ENCODE measurements at places on chromosomes 3 and 15.
A peak's percentile ranks its signal among the peaks of the same experiment; 100 is the strongest.

DNA sequence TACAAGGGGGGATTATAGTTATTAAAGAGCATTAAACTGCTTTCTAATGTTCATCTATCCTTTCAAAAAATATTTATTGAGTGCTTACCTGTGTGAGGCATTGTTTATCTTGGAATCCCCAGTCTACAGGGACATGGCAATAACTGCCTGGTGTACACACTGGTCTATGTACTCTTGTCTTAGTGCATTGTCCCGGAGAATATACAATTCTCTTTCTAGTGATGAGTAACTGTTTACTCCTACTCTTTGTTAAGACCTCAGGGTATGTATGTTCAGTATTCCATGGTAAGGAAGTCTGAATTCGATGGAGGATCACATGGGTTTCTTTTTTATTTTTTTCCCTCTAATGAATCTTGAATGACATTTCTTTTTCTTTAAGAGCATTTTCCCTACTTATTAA lies 772.4 kb upstream of the NR2F2 start:
- DNase-seq = no peak

GRCh38 chr15:49721621-49722020 lies 100.8 kb downstream of the DTWD1 start:
- DNase-seq = no peak

GRCh38 chr3:47314056-47314764 lies 31.5 kb downstream of the KLHL18 start:
- DNase-seq = no peak

DNA sequence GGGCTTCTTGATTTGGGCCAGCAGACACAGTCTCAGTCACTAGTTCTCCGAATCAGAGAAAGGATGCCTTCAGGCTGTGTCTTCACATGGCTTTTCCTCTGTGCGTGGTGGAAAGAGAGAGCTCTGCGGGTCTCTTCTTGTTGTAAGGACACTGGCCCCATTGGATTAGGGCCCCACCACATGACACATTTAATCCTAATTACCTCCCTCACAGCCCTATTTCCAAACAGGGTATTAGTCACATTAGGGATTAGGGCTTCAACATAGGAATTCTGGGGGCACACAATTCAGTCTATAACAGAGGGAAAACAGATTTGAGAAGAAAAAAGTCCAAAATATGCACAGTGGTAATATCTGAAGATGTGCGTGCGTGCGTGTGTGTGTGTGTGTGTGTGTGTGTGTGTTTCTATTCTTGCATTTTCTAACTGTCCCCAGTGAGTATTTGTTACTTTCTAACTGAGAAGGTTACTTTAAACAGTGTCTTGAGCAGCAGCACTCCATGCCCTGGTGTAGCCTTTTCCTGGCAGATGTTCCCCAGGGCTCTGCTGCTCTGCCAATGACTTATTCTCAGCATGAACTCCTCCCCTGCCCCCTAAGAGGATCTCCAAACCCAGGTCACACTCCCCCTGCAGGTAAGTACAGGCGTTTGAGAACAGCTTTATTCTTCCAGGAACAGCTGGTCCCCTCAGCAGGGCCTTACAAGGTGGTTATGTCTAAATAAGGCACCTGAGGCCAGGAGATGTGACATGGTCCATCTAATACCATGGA lies 72.9 kb downstream of the RPL39L start:
- DNase-seq = peak; percentile 22

DNA sequence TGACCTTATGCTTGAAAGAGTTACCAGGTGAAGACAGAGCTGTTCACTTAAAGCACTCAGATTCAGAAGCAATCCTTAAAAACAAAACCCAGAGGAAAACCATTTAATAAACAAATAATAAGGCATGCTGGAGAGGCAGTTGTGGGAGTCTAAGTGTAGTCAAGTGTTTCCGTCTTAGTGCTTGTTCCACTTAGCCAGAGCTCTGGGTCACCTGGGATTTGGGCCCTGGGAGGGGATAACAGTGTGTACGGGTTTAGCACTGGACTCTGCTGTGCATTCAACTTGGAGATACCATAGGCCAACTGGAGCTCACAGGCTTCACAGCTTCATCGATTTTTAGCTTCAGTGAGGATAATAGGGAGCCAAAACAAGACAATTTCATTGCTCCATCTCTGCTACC lies 444.6 kb downstream of the CNTN4 start:
- DNase-seq = no peak

- no peak for DNase-seq
These were observed 11.1 kb downstream of the LRCH3 start for GRCh38 chr3:197801891-197802778.

- DNase-seq = no peak
These were observed 212.6 kb upstream of the PLSCR5 start for GRCh38 chr3:146817704-146818103.

- no peak for DNase-seq
These were observed 38.6 kb downstream of the ATP1B3 start for GRCh38 chr3:141915016-141915415.

DNA sequence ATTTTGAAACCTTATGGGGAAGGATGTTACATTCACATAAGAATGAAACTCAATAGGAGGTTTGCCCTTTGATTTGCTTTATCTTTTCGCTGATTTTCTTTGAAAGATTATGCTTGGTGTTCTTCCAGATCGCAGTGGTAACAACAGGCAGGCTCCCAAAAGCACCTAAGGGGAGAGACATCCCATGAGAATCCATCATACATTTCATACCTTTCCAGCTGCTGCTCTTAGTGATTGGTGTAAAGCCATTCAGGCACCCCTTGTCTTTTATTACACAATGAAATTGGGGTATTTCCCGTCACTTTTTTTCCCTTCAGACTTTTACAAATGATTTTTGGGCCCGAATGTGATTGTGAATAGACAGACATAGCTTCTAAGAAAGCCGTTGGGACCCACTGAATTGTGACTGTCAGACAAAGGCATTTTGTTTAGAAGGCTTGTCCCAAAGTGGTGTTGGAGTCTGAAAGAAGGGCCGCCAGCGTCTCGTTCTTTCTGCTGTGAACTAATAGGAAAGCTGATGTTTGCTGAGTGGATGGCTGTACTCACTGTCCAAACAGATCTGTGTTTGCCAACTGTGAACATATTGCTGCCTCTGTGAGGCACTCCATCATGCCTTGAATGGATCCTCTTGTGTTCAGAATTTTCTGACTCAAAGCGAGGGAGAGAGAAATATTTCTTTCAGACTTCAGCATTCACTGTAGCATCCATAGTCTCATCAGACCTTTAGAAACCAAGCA lies 164.3 kb downstream of the FNDC3B start:
- no peak for DNase-seq

DNA sequence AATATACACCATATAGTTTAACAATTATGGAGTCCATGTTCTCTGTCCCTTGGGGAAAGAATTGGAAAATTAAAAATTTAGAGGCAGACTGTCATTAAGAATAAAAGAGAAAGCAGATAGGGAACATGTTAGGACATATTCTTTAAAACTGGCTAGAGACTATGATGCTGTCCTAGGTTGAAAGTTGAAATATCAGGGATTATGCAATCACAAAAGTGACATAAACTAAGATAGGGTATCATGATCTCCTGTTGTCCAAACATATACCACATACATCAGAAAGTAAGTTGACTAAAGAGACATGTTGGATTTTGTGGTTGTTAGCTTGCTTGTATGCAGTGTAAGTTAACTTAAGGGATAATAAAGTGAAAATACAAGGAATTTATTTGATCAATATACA lies 9.9 kb upstream of the EID1 start:
- no peak for DNase-seq

DNA sequence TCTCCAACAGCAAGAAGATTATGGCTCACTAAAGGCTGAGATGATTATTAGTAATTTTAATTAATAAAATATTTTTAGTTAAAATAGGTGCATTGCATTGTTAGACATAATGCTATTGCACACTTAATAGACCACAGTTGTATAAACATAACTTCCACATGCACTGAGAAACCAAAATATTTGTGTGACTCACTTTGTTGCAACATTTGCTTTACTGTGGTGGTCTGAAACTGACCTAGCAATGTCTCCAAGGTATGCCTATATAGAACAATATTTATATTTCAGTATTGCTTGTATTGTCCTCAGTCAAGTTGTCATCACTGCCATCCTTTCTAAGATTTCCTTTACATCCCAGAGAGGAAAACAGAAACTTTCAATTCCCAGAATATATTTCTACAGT lies 1215.2 kb downstream of the SI start:
- no peak for DNase-seq

- DNase-seq = no peak
These were observed 66.1 kb downstream of the EPHA3 start for GRCh38 chr3:89173546-89173945.

- DNase-seq = no peak
These were observed 56.5 kb downstream of the CLDN1 start for GRCh38 chr3:190265796-190266195.

- DNase-seq = no peak
These were observed 369.0 kb upstream of the CFAP20DC start for GRCh38 chr3:59418836-59419235.

DNA sequence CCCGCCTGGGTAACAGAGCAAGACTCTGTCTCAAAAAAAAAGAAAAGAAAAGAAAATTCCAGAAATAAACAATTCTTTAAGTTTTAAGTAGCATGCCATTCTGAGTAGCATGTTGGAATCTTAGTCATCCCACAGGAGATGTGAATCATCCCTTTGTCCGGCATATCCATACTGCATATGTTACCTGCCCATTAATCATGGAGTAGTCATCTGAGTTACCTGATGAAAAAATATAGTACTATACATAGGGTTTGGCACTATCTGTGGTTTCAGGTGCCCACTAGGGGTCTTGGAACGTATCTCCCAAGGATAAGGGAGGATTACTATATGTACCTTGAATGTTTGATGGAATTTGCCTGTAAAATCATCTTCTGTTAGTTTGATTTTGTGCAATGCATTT lies 6.3 kb upstream of the CCR4 start:
- no peak for DNase-seq

- DNase-seq = no peak
These were observed 1.2 kb downstream of the CTSH start for GRCh38 chr15:78943692-78944091.

DNA sequence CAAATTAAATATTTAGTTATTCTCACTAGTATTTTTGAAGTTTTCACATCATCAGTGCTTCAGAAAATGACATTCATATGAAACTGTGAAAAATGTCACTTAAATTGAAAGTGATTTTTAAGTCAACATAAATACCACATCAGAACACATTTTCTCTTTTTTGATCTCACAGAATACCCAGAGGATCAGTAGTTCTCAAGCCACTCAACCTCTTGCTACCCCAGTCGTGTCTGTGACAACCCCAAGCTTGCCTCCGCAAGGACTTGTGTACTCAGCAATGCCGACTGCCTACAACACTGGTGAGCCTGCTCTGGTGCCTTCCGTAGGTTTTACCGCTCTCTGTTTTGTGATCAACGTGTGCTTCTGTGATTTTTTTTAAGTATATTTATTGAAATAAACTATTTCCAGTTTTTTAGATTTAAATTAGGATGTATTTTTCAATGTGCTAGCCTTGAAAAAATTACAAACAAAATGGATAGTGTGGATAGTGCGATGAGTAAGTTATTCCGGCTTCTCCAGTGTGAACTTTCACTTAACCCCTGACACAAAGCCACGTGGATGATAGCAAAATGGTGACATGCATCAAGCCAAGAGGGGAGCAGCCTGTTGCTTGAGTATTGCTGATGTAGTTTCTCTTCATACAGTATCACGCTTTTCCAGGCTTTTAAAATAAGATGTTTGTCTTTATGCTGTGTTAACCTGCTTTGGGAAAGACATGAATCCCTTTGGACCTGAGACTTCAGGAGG lies 26.5 kb downstream of the LYSMD4 start:
- DNase-seq = no peak

GRCh38 chr3:36894914-36895313 lies 49.9 kb downstream of the TRANK1 start:
- DNase-seq = no peak

DNA sequence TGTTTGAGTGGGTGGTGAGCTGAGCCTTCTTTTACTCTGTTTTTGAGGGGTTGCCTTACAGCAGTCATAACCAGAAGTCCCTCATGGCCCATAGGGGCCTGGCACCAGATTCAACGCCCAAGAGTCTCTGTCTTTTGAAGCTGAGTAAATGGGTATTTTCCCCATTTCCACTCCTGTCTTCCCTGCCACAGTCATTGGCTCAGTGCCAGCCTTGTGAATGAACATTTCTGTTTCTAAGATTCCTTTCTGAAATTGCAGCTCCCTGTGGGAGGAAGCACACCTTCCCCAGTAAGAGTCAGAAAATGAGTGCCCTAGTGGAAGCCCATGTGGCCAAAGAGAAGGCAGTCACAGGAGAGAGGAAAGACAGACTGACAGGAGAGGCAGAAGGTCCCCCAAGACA lies 43.7 kb upstream of the POLR2M start:
- DNase-seq = no peak

DNA sequence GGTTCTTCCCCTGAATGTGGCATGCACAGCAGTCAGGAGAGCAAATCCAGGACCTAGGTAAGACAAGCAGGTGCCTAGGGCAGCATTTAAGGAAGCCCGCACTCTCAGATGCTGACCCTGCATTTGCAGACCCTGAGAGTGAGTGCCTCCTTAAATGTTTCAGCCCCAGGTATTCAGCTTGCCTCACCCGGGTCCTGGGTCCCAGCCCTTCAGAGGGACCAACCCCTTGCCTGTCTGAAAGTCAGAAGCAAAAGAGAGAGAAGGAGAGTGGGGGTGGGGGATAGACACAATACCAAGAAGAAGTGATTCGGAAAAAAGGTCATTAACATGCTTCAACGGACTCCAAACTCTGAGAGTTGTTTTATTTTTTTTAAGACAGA lies 75.0 kb downstream of the MEGF11 start:
- DNase-seq = no peak

- no peak for DNase-seq
These were observed 34.0 kb downstream of the PLEKHO2 start for GRCh38 chr15:64875641-64876223.

DNA sequence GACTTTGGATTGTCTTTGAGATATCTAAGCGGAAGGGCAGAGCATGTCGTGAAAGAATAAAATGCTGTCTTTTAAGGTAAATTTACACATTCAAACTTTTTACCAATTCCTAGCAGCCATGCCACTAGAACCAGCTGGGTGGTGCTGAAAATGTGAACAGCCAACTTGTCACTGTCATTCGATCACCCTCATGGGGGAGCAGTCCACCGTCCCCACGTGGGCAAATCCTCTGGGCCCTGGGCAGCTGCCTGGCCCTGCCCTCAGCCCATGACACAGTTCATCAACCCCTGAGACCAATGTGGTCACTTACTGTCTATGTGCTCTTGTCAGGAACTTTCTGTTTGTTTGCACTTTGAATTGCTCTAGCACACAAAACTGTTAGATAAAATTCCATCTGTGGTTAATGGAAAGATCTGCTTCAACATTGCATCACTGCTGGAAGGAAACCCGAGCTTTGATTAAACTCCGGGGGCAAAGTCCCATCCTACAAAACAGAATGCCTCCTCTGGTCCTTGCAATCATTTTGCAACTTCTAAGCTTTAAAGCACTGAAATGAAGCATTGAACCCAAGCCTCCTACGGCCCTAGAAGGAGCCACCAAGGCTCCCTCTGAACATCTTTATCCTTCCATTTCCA lies 50.1 kb downstream of the PCSK6 start:
- no peak for DNase-seq

GRCh38 chr3:187770224-187770623 lies 25.0 kb upstream of the BCL6 start:
- DNase-seq = no peak

- DNase-seq = no peak
These were observed 127.2 kb downstream of the EBLN2 start for GRCh38 chr3:73188707-73189106.

GRCh38 chr3:126025116-126025729 lies 56.2 kb downstream of the ROPN1B start:
- no peak for DNase-seq
